Activated T-helper 17 cell treated with anti-CD3 and anti-CD28 coated beads, Interleukin-2, amount 50 U/mL, for 72 hours (primary cell): ENCODE measurements at places on chromosomes 5 and 9. TPM values are rescaled to one million over a fixed set of nuclear protein-coding genes. Genes with fewer than 3 reads are reported as not detected.

DNA sequence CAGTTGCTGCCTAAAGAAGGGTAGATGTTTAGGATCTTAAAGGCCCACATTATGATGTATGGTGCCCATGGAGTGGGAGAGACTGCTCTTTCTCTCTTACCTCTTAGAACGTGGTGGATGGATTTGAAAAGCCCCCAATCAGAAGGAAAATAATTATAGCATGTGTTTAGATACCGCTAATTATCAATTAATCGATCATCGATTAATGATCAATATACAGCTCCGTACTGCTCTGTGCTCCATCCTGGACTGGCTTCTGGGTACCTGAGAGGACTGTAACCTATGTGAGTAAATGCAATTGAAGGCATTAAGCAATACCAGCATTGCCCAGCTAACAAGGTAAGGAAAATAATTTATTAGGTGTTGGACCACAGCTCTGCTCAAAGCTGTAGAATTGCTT lies 149.1 kb downstream of the MAST4 start:
- H3K27ac ChIP-seq: no peak overlapping the region
- H3K4me3 ChIP-seq: no peak overlapping the region
- no peaks in the 10 kb centered on the region for H3K36me3 ChIP-seq
- peaks cover 33% of the 10 kb centered on the region for H3K27me3 ChIP-seq
- ATAC-seq: no peak
- H3K4me1 ChIP-seq: peaks cover 9% of the 10 kb centered on the region

The DMGDH gene
- 1.9 TPM for total RNA-seq

The SPINK14 gene
- not detected for total RNA-seq

The NXNL2 gene
- not detected for total RNA-seq

The TMEM215 gene
- total RNA-seq: not detected

DNA sequence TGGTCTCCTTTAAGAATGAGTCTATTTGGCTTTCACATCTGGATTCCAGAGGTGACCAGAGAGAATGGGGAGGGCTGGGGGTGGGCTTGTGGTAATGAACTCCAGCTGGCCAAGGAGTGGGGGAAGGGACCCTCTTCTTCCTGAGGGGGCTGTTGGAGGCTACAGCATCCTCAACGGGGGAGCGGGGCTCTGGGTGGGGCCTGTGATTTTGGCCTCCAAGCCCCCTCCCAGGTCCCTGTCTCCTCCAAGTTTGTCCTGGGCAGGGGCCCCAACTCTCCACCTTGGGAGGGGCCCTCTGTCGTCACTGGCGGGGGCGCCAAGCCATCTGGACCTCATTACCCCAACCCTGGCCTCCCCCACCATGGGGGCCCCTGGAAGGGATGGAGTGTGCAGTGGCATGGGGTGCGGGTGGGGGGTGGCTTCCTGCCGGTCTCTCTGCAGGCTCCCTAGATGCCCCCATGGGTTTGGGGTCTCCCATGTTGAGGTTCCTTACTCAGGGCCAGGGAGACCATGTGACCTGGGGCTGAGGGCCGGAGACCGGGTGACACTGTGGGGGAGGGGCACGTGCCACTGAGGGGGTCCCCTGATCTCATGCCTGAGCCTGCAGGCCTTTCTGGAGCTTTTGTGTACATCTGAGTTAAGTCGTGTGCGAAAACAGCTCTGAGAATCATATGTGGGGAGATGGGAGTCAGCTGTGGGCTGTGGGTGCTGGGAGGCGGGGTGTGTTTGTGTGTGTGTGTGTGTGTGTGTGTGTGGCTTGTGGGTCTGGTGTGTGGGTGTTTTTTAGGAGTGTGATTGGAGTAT lies 32.4 kb downstream of the GOLGA2 start:
- peaks cover 16% of the 10 kb centered on the region for H3K27me3 ChIP-seq
- no peak overlapping the region for H3K4me3 ChIP-seq
- ATAC-seq: no peak
- H3K4me1 ChIP-seq: no peaks in the 10 kb centered on the region
- H3K36me3 ChIP-seq: no peaks in the 10 kb centered on the region

DNA sequence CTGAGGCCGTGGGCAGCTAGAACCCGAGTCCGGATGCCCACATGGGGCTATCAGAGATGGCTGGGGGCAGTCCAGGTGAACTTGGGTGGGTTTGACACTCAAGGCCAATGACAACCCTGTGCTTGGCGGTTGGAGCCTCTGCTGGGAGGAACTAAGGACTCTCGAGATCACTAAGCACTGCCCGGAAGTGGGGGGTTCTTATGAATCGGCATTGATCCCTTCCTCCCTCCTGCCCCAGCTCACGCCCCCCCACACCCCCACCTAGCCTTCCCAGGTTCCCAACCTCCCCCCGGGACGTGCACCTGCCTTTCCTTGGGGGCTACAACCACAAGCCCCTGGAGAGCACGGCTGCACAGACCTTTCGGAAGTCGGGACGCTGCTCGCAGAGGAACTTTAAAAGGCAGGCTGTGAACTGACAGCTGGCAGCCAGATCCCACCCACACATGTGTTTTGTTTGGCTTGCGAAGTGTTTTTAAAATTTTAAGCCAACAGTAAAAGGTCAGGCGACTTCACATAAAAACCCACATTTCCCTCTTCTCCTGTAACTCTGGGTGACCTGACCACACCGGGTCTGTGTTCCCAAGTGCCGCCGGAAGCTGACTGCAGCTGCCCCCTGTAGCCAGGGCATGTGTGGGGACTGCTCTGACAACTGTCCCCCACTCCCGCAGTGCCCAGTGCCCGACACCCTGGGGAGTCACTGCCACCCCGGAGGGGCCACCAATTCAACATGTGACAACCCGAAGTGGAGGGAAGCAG lies 5.1 kb upstream of the RALGDS start:
- peak overlapping the region; percentile 90 for H3K27ac ChIP-seq
- peak overlapping the region; percentile 92 for H3K4me3 ChIP-seq
- H3K36me3 ChIP-seq: peaks cover 73% of the 10 kb centered on the region
- no peaks in the 10 kb centered on the region for H3K27me3 ChIP-seq

GRCh38 chr5:160188141-160189015 lies 40.9 kb upstream of the FABP6 start:
- no peaks in the 10 kb centered on the region for H3K36me3 ChIP-seq
- H3K27me3 ChIP-seq: peaks cover 31% of the 10 kb centered on the region
- peak overlapping the region; percentile 41 for H3K4me3 ChIP-seq
- ATAC-seq: no peak

- H3K27ac ChIP-seq: no peak overlapping the region
- no peaks in the 10 kb centered on the region for H3K27me3 ChIP-seq
- no peaks in the 10 kb centered on the region for H3K4me1 ChIP-seq
- no peaks in the 10 kb centered on the region for H3K36me3 ChIP-seq
- no peak overlapping the region for H3K4me3 ChIP-seq
These were observed 134.4 kb upstream of the EFNA5 start for GRCh38 chr5:107805166-107805565.

DNA sequence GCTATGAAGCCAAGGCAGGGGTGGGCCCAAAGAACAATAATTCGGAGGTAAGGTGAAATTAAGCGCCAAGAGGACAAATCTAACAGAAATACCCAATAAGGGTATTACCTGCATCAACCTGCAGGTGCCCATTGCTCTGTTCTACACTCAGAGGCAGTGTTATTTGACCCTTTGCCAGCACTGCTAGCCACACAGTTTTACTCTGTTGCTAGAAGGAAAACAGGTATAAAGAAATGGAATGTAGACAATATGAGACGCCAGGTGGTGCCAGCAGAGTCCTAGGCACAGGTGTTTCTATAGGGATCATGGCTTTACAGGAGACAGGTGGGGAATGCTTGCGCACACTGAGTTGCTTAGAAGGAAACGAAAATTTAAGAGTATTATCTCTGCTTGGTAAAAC lies 201.3 kb downstream of the HTR1A start:
- no peak overlapping the region for H3K4me3 ChIP-seq
- no peak for ATAC-seq
- no peak overlapping the region for H3K27ac ChIP-seq
- no peaks in the 10 kb centered on the region for H3K36me3 ChIP-seq
- no peaks in the 10 kb centered on the region for H3K4me1 ChIP-seq
- H3K27me3 ChIP-seq: no peaks in the 10 kb centered on the region
